ENCODE measurements at places on chromosomes 1 and 21.

DNA sequence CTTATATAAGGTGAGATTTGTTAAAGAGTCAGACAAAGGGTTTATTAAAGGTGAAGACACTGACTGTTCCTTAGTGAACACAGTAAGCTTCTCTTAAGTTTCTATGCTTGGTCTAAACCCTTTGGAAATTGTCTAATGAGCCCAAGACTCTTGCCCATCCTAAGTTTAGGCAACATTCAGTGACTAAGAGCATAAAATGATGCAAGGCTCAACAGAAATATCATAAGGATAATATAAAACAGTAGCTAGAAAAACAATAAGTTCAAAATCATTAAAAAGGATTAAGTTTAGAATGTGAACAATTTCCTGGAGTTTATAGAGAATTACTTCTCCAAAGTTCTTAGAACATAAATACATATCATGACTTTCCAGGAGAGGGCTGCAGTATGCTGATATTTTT is 108.9 kb upstream of the PDC start:
- no peak for DNase-seq

GRCh38 chr1:194267021-194267420 is 1080.6 kb upstream of the B3GALT2 start:
- DNase-seq: no peak

GRCh38 chr1:171877701-171878100 is 36.4 kb downstream of the DNM3 start:
- no peak for DNase-seq

- no peak for DNase-seq
Measured at GRCh38 chr1:8569242-8569641, 248.2 kb downstream of the RERE start.

DNA sequence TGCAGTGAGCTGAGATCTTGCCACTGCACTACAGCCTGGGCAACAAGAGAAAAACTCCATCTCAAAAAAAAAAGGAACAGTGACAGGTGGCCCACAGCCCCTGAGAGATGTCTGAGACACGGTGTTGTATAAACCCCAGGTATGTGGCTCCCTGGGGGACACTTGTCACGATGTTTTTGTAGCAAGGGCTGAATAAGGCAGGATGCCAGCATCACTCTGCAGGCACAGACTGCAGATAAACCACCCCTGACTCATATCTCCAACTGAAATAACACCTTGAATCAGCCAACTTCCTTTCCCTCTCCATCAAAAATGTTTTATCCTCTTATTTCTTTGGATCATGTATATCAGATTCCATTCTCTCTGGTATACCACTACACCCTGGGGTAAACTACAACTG is 52.5 kb downstream of the NMNAT2 start:
- no peak for DNase-seq

GRCh38 chr1:59554011-59554663 is 257.2 kb downstream of the FGGY start:
- no peak for DNase-seq

DNA sequence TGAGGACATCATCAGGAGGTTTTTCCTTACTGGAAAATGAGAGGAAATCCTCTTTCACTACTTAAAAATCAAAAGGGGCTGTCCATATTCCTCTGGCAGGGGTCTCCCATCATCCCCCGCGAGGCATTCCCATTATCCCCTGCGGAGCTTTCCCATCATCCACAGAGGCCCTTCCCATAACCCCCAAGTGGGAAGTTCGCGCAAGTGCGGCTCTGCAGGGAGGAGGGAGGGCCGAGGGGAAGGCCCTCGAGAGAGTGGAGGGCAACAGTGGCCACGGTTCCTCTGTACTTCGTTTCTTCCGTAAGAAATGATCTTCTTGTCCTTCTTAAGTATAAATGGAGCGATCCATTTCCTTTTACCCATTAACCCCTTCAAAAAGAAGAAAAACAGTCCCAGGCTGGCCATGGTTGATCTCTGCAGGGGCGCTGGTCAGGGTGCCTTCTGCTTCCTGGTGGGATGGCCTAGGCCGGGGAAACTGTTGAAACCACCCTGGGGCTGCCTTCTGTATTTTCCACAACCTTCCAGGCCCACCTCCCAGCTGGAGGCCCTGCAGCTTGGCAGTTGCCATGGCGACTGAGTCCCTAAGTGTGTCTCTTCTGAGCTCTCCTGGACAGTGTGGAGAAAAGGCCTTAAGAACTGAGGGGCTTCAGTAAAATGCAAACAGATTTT is 3.6 kb upstream of the RSPH1 start:
- no peak for DNase-seq

GRCh38 chr1:54971317-54971791 is 9.1 kb upstream of the TMEM61 start:
- no peak for DNase-seq

- no peak for DNase-seq
Measured at GRCh38 chr1:88634538-88634937, 49.5 kb upstream of the PKN2 start.

GRCh38 chr1:204123376-204123775 is 28.5 kb downstream of the ETNK2 start:
- no peak for DNase-seq

- no peak for DNase-seq
Measured at GRCh38 chr1:8992936-8993687, 33.1 kb downstream of the SLC2A7 start.

GRCh38 chr1:244876228-244876910 is 12.0 kb upstream of the HNRNPU start:
- no peak for DNase-seq

- DNase-seq: no peak
Measured at GRCh38 chr1:3477241-3477995, 23.0 kb downstream of the ARHGEF16 start.

- DNase-seq: no peak
Measured at GRCh38 chr1:218332416-218332815, 12.7 kb upstream of the TGFB2 start.

DNA sequence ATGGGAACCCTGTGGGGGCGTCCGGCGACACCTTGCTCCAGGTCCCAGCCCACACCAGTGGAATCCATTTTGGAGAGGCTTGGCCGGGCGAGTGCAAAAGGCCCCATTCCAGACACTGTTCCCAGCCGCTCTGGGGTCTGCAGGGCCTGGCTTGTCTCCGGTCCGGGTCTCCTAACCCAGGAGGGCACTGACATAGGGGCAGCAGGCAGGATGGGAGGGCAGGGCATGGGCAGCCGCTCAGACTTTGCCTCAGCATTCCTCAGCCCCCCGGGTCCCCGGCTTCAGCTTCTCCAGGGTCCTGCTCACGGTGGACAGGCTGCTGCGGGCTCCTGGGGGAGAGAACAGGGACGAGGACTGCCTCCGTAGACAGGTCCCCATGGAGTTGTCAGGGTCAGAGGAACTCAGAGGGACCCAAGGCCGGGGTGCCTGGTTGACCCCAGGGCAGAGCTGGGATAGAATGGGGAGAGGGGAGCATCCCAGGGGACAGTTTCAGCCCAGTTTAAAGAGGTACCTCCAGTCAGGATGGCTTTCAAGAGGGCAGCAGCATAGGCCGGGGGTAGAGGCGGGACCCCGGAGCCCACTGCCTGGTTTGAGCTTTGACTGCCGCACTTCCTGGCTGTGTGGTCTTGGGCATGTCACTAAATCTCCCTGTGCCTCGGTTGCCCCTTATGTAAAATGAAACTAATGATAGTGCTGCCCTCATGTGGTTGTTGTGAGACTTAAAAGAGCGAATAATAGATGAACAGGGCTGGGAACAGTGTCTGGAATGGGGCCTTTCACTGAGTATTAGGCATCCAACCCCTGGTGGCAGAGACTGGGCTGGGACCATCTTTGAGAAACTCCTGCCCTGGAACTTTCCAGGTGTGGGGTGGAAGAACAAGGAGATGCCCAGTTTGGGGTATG is 3.7 kb downstream of the KNCN start:
- no peak for DNase-seq

GRCh38 chr21:36901575-36901974 is 64.9 kb downstream of the HLCS start:
- no peak for DNase-seq

- no peak for DNase-seq
Measured at GRCh38 chr21:30448514-30448913, 8.4 kb downstream of the KRTAP15-1 start.

- no peak for DNase-seq
Measured at GRCh38 chr1:50264590-50264989, 155.9 kb downstream of the ELAVL4 start.

DNA sequence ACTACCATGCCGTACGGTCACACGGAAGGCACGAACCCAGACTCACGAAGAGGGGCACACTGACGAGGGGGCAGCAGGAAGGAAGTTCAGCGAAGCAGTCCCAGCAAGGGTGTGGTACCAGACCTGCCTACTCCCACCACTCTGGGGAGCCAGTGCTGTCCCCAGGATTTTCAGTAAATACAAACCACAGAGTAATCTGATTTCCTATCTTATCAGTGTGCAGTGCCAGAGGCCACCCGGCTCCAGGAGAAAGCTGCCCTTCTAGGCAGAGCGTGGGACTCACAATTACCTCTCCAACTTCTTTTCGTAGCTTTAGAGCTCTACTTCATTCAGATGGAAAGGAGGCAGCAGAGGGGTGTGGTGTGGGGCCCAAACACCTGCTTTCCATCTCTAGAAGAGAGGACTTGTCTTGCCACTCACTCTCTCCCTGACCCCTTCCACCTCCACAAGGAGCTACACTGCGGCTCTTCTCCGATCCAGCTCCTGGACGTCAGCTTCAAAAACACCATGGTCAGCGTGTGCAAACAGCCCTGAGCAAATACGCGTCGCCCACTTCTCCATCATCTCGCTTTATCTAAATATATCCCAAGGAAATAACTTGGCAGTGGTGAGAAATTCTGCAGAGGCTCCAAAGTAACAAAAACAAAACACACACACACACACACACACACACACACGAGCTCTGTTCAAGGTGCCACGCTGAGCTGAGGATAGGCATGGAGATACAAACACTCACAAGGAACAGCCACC is 98.5 kb downstream of the MRPL37 start:
- no peak for DNase-seq

- no peak for DNase-seq
Measured at GRCh38 chr1:163436140-163436812, 114.5 kb downstream of the NUF2 start.

- DNase-seq: no peak
Measured at GRCh38 chr1:214165850-214166374, 115.0 kb upstream of the SMYD2 start.

- DNase-seq: no peak
Measured at GRCh38 chr1:49408346-49408745, 615.4 kb downstream of the AGBL4 start.

DNA sequence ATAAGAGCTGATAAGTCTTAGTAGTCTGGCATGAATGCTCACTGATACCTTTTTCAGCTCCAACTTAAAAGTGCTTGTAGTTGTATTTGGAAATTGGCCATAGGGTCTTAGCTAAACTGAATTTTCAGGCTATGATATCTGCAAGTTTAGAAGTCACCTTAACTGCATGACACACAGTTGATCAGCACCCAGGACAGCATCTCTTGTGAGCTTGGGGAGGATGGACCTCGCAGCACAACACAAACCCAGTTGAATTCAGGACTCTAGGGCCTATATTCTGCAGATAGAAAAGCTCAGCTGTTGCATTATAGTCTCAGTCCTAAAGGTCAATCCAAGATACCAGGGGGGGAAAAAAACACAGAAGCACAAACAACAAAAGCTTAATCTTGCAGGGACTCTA is 394.3 kb downstream of the KCNH1 start:
- DNase-seq: no peak

- DNase-seq: no peak
Measured at GRCh38 chr1:233355841-233356704, 28.5 kb downstream of the MAP3K21 start.

GRCh38 chr1:182910143-182910542 is 42.8 kb downstream of the SHCBP1L start:
- no peak for DNase-seq

DNA sequence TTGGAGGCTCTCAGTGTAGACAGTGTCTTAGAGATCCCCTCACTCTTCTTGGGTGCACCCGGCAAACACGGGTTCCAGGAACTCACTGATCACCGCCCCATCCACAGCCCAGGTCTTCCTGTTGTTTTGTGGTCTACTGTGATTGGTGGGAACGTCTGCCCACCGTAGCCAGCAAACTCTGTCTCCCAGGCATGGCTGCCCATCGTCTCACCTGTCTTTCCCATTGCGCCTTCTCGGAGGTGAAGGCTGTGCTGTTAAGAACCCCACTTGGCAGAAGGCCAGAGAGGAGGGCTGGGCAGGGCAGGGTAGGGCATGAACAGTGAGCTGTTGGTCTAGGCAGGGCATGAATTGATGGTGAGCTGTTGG is 14.1 kb upstream of the KCNA2 start:
- no peak for DNase-seq
